Mesenteric fat pad (tissue), 1 donor: ENCODE measurements at places on chromosomes 16 and 17. TPM values are rescaled to one million over a fixed set of nuclear protein-coding genes. Genes with fewer than 3 reads are reported as not detected.

The CNP gene
- 84.0 TPM for total RNA-seq

The KRTAP9-2 gene
- not detected for total RNA-seq

The OTOP2 gene
- total RNA-seq, result not detected

The ZNF594 gene
- 2.8 TPM for total RNA-seq

DNA sequence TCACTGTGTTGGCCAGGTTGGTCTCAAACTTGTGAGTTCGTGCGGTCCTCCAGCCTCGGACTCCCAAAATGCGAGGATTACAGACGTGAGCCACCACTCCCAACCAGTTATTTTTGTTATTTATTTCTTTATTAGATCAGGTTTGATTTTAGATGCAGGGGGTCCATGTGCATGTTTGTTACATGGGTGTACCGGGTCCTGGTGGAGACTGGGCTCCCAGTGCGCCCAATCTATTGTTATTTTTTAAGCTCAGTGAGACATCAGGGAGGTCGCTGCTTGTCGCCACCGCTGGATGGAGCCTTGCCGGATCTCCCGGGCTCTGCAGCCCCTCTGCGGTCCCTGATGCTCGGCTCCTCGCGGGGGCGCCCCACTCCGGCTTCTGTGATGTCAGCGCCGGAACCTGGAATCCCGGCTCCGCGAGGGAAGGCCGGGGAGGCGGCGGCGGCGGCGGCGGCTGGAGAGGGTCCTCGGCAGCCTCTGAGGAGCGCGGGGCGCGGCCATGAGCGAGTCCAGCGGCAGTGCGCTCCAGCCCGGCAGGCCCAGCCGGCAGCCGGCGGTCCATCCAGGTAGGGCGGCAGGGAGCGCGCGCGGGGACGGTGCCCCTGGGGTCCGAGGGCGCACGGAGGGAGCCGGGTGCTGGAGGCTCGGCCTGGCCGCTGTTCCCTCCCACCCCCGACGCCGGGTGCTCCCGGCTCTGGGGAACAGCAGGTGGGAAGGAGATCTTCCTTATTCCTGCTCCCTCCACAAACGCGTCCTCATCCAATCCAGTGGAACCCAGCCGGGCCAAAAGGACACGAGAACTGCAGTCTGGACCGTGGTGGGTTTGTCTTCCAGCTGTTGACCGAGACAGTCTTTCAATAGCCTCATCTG is at the start of gene TMC7:
TMC7 (plus strand) TSS at position 370 of the 870 bp plus-strand sequence; CDS start at position 500, 130 bp downstream.
- DNase-seq, result peak; percentile 94

GRCh38 chr16:1424028-1424427 is 3.5 kb upstream of the UQCC4 start:
- DNase-seq, result no peak

DNA sequence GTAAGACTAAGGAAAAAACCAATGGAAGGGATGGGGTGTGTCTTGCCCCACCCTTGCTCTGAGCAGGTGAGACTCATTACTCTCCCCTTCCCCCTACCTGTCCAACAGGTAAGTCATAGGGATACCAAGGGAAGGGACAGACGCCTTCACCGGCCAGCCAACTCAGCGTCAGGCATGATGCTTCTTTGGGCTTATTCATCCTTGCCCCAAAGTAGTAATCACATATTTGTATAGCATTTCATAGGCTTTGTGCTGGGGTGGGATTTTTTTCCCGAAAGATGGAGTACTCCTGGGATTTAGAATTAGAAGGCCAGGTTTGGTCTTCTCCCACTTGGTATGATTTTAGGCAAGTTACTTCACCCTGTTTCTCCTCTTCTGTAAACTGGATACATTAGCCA is 509 bp upstream of the JUP start:
- no peak for DNase-seq

GRCh38 chr16:67034487-67034886 is 5.5 kb downstream of the CBFB start:
- no peak for DNase-seq

DNA sequence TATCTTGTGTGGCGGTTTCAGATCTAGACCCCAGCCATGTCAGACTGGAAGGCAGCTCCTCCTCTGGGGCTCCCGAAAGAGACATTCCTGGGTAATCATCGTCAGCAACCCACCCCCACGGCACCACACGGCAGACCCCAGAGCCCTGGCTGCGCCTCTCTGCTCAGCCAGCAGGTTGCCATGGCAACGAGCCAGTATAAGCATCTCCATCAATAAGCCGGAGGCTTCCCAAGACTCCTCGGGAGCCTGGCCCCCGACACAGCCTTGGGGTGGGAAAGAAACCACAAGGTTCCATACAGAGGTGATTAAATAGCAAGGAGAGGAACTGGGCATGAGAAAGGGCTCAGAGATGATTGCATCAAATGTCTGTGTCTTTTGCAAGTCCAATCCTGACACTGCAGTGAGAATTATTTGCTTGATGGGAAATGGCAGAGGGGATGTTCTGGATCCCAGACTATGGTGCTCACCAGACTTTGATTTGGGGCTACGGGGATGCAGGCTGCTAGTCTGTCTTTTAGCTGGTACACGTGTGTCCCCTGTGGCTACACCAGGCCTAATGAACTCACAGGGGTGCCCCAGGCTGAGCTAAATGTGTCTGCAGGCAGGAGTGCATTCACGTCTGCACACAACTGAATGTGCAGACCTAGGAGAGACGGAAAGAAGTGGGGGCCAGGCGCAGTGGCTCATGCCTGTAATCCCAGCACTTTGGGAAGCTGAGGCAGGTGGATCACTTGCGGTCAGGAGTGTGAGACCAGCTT is 320.5 kb upstream of the TNRC6C start:
- DNase-seq, result peak; percentile 57

GRCh38 chr16:3119286-3119685 is 6.9 kb downstream of the ZNF205 start:
- no peak for DNase-seq

GRCh38 chr17:8872036-8872704 is 4.7 kb upstream of the PIK3R6 start:
- DNase-seq, result no peak

DNA sequence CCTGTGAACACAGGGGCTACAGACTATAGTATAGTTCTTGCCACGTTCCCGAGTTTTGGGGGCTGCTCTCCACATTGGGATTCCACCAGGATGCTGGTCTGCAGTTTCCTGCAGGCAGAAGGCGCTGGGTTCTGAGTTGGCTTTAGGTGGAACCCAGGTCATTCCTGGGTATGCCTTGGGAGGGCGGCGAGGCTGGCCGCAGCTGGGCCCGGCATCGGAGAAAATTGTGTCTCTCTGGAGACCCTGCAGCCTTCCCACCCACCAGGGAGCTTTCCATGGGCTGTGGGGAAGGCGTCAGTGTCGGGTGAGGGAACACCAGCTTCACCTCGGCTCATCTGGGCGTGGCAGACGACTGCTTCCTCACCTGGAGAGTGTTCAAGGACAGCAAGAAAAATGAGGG is 183.6 kb downstream of the RAB11FIP4 start:
- no peak for DNase-seq

DNA sequence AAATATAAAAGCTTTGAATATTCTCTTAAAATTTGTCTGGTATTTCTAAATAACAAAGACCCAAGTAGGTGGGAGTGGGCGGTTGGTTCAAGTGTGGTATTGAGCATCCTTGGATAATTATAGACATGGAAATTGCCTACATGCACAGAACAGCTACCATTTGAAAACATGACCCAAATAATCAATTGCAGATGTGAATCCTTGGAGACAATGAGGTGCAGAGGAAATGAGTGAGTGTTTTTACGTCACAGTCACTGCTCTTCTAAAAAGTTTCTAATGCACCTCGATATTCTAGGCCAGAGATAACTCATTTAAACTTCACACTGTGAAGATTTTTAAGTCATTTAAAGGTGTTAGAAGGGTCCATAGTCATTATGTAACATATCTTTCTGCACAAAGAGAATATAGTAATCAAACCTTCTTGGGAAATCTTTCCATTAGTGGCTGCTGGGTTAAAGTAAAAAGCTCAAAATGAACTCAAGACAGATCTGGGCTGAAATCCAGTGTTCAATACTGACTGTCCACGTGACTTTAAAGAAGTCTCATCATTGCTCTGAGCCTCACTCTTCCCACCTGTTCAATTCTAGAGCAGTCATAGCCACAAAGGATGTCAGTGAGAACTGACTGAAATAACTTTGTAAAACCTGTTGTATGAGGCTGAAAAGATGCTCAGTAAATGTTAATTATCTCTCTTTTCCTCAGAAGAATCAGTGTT is 144.5 kb downstream of the CDH11 start:
- no peak for DNase-seq

DNA sequence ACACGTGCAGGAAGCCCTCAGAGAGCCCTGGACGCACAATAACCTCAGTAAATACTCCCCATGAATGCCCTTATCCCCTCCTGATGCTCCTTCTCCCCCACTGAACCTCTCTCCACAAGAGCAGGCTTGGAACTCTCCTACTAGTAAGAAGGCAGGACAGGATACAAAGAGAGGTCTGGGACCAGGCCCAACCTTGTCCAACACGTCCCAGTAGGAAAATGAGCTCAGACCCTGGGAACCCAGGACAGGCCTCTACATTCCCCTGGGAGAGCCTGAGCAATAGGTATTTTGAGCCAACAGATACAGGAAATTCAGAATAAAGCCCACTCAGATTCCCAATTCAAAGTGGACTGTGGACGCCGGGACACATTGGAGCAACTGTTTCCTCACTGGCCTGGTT is 19.2 kb downstream of the ZNF423 start:
- DNase-seq, result no peak

- no peak for DNase-seq
Measured at GRCh38 chr17:751269-752001, 629 bp downstream of the GEMIN4 start.
